ENCODE measurements at places on chromosomes 11 and 22.
A peak's percentile ranks its signal among the peaks of the same experiment; 100 is the strongest.

GRCh38 chr22:47298017-47298785 lies 535.8 kb downstream of the TBC1D22A start:
- no peak for DNase-seq

- no peak for DNase-seq
These were observed 474.2 kb upstream of the KIRREL3 start for GRCh38 chr11:127474766-127475165.

- DNase-seq: no peak
These were observed 65.2 kb downstream of the WNT7B start for GRCh38 chr22:45911601-45912271.

DNA sequence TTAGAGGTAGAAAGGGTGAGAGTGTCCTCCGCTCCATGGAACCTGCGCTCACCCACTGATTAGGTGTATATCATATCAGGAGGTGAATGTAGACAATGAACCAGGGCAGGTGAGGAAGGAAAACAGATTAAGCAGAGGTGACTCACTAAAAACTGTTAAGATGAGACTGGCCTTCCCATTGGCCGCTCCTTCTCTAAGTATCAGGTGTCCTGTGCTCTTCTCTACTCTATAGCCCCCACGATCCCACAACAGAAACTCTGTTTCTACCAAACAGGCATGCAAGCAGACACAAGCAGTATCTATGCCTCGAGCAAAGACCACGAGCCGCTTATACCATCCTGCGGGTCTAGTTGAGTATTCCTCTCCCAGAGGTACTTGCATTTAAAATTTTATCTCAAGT lies 103.1 kb downstream of the SNX19 start:
- no peak for DNase-seq

DNA sequence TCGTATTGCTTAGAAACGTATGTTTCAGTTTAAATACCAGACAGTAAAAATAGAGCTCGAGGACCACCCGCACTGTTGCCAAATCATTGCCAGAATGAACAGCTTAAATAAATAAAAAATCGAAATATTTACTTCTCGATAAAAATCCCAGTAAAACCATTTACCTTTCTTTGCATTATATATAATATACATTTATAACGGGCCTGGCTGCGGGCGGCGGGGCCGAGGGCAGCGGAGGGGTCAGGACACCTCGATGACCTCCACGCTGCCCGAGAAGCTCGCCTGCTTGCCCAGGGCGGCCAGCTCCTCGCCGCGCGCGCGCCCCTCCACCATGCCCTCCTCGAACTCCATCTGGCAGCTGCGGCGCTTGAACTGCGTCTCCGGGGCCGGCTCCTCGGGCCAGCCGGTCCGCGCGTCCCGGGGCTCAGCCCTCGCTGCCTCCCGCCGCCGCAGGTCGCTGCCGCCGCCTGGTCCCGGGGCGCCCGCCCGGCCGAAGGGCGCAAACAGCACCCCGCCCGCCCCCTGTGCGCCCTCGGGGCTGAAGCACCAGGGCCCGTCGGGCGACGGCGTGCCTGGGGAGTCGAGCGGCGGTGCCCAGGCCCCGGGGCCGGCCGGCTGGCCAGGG lies 15.7 kb downstream of the DUSP8 start:
- no peak for DNase-seq

DNA sequence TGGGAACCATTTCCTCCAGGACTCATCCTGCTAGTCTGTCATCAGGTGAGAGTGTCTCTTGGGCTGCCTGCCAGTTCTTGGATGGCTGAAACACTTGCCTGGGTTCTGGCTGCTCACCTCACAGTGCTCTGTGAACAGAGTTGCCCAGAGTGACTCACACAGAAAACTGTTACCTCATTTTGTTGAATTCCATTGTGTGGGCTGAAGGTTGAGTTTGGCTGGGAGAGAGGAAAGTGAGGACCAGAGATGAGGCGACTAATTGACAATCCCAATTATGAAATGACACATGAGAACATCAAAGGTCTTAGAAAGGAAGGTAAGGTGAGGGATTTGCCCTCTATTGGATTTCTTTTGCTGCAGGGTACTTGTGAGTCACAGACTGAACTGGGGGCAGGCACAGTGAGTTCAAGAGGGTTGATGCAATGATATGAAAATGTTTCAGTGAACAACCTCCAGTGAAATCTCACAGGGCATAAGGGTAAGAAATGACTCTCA lies 20.2 kb upstream of the CALCB start:
- DNase-seq: peak; percentile 24

- DNase-seq: peak; percentile 73
These were observed 314 bp downstream of the RIC8A start for GRCh38 chr11:207863-208180.

GRCh38 chr11:63832336-63832735 lies 6.6 kb upstream of the MARK2 start:
- no peak for DNase-seq

GRCh38 chr11:123905826-123906225 lies 3.9 kb downstream of the OR8D4 start:
- DNase-seq: no peak

DNA sequence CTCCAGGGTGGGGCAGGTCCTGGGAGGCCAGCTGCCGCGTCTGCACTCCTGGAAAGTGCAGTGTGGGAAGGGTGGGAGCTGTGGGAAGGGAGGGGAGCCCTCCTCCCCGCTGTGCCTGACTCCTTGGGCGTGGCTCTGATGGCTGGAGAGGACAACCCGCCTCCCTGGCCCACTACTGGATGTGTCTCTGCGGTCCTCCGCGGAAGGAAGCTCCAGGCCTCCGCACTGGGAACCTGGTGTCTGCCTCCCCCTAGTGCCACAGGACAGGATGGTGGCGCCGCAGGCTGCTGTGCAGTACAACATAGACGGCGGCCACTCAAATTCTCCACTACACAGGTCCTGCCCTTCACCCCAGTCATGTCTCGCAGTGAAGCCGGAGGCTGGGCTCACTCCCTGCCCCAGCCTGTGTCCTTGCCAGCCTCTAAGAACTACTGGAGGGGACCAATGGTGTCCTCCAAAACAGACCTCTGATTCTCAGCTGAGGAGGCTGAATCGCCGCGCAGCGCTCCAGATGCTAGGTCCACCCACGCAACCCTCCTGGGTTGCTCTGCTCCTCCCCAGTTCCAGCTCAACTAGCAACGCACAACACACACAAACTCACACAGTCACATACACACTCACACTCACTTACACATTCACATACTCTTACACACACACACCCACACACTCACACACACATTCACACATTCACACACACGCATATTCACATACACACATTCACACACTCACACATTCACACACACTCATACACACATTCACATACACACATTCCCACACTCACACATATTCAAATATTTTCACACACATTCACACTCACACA lies 12.4 kb upstream of the DSCAML1 start:
- DNase-seq: peak; percentile 52

GRCh38 chr11:46119352-46120216 lies 1.7 kb downstream of the PHF21A start:
- DNase-seq: peak; percentile 63

DNA sequence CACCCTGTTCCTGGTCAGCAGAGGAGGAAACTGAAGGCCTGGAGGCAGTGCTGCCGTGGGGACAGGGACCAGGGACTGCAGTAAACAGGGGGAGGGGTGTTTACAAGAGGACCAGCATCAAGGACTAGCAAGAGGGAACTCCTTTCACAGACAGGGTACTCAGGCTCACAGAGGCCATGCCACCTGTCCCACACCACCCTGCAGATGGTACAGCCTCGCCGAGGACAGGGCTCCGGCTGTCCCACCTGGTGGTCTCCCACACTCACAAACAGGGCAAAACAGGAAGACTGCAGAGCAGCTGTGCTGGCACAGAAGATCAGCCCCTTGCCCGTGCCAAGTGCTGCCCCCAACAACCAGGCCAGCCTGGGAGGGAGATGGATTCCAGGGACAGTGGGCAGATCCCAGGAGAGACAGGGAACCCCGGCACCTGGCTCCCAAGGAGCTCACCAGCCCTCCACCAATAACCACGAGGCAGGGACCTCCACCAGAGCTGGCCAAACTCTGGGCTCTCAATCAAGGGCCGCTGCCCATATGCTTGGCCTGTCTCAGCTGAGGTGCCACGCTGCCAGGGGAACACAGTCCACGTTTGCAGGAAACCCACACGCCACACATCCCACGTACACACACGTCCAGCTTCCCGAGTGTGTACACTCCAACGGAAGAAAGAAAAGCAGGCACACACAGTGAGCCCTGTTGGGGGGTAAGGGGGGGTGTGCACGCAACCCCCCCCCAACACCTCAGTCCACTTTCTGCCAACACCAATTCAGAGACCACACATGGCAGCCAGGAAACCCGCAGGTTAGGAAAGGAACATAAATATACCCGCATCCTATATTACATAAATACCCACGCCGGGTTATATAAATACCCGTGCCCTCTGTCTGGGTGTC lies 2.1 kb downstream of the CSNK1E start:
- DNase-seq: peak; percentile 43

DNA sequence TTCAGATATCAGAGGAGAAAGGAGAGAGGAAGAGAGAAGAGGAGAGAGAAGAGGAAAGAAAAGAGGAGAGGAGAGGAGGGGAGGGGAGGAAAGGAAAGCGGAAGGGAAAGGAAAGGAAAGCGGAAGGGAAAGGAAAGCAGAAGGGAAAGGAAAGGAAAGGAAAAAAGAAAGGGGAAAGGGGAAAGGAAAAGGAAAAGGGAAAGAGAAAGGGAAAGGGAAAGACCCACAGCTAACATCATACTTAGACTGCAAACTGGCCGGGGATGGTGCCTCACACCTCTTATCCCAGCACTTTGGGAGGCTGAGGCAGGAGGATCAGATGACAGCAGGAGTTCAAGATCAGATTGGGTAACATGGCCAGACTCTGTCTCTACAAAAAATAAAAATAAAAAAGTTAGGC lies 11.4 kb downstream of the CHEK2 start:
- no peak for DNase-seq

DNA sequence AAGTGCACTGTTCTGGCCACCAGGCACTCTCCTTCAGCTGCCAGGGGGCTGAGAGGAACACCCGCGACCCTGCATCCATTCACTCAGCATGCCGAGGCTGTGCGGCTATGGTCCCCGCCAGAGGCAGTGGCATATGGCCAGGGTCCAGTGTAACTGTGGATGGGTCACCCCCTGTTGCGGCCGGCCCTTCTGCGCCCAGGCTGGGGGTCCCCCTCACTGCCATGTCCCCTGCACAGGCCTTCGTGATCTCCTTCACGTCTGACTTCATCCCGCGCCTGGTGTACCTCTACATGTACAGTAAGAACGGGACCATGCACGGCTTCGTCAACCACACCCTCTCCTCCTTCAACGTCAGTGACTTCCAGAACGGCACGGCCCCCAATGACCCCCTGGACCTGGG lies 20.8 kb upstream of the FADD start:
- no peak for DNase-seq

- DNase-seq: no peak
These were observed 259.2 kb downstream of the JRKL start for GRCh38 chr11:96648991-96649390.

DNA sequence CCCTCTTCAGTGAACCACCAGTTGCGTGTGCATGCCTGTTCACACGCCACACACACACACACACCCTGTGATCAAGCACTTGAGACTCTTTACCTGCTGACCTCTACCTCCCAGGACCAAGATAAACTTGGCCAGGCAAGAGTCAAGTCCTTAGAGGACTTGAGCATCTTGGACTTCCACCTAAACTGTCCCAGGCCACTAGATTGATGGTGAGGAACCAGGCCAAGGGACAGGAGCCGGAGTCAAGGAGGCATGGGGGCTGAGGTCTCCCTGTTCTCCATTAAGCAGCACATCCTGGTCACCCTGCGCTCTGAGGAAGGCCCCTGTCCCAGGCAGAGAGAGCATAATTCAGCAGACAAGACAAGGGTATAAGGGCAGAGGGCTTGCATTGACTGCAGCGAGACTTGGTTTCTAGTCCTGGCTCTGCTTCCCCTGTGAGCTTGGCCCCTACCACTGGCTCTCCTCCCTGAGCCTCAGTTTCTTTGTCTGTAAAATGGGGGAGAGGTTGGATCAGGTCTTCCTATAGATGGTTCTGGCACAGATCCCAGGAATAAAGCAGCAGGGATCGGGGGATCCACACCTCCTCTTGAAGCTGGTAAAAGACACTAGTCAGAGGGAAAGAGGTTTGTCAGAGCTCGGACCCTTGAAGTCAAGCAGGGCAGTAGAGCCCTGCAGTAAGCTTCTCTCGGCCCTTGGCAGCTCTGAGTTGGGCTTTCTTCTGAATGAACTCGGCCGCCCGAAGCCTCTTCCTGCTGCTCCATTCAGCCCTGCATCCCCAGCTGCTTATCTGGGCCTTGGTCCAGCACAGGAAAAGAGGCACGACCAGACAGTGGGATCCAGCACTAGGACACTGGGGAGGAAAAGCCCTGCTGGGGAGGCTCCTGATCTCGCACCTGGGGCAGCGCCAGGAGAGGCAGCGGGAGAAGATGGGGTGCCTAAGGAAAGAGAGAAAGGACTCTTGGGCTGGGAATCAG lies 2.0 kb downstream of the CREB3L1 start:
- DNase-seq: peak; percentile 75

DNA sequence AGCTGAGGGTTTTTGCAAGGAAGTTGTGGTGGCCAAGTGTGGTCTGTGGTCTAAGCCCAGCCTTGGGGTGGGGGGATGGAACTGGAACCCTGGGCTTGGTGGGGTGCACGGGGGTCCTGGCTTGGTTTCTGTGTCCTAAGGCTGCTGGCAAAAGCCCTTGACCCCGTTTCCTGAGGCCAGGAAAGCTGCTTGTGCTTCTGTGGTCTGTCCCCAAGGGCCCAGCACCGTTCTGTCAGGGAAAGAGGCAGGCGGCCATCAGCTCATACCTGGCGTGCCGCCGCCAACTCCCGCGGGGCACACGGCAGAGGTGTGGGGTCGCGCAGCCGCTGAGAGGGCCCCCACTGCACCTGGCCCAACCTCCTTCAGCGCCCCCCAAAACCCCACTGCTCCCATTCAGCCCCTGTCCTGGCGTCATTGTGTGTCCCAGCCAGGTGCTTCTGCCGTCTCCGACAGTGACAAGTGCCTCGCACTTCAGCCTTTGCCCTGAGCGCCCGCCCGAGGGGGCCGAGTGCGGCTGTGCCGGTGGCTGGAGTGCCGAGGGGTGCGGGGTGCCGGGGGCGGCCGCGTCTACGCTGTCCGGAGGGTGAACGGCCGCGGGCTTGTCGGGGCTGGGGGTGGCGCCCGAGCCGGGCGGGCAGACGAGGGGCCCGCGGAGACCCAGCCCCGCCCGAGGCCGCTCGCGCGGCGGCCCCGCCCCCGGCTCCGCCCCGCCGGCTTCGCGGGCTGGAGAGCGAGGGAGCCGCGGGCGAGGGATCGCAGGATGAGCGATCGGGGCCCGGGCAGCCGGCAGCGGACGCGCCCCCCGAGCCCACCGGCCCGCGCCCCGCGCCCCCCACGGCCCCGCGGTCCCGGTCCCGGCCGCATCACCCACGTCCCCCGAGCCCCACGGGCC lies at the start of gene CNIH2:
Gene CNIH2, plus strand, starts transcription at position 705 of the 892 bp plus-strand sequence. CDS start 282 bp downstream, outside the sequence.
- DNase-seq: peak; percentile 45

DNA sequence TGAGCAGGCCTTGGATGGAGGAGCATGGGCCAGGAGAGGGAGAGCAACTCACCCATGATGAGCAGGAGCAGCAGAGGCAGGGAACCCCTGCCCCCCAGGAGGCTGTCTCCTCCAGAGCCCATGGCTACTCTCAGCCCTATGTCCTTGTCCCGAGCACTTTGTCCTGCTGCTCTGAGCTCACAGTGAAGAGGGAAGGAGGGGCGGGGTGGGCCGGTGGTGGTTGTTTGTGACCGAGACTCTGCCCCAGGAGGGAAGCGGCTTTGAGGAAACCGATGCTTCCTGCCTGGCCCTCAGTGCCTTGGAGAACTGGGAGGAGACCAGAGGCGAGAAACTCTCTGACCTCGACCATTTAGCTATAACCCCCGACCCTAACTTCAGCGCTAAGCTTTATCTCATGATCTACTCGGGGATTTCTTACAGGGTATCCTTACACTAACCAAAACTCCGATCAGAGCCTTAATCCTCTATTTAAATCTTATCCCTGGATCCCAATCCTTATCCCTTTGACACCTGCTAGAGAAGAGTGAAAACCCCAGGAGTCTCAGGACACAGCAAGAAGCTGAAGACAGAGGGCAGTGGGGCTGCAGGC lies at the start of gene ROBO4:
Gene ROBO4, minus strand, starts transcription at position 192 of the 589 bp plus-strand sequence. Its CDS starts 70 bp downstream, at position 122.
- DNase-seq: peak; percentile 31

Measured in ELR (cell line).